Dermis microvascular lymphatic vessel endothelial cell (primary cell): ENCODE measurements at places on chromosomes 2 and 18.

DNA sequence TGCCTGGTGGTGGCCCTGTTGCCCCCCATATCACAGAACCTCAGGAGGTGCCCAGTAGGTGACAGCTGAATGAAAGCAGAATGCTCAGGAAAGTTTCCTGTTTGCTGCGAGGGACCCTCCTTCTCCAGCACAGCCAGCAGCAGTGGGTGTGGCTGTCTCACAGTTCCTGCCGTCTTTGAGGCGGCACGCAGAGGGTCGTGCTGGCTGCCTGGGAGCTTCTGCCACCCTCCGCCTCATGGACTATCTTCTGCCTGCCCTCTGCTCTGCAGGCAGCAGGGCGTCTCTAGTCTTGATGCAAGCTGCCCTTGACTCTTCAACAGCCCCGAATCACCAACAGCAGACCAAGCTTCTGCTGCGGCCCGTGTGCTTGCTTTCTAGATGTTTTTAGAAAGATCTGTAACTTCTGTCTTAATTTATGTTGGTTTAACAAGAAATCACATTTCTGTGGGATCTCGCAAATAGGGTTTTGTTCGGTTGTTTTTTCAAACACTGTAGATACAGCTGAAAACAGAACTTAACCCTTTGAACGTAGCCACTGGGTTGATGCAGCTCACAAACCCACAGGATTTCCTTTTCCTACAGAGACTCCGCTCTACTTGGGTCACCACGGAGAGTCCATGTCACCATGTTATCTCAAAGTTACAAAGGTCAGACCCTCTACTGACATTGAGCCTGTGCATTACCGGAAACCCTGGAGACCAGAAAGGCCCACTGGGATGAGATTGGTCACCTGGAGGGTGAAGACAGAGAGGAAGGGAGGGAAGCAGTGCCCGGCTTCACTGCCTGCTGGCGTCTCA lies 144.9 kb downstream of the ACOXL start:
- DNase-seq, result no peak

- DNase-seq, result no peak
Measured at GRCh38 chr2:96262306-96262705, 3.5 kb downstream of the TMEM127 start.

DNA sequence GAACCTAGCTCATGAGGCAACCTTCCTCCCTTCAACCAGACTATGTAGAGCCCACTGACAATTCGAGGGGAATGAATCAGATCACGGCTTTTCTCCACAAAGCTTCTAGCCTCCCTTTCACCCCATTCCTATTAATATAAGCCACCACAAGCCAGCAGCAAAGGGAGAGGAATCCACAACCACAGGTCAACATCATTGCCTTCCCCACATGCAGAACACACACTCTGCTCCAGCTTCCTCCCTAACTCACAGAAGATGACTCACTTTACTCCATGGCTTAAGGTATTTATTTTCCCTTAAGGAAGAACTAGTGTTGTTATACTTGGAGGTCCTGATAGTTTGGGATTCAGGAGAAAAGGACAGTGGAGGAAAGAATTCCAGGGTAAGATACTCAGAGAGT lies 272.2 kb downstream of the C1D start:
- DNase-seq, result no peak

DNA sequence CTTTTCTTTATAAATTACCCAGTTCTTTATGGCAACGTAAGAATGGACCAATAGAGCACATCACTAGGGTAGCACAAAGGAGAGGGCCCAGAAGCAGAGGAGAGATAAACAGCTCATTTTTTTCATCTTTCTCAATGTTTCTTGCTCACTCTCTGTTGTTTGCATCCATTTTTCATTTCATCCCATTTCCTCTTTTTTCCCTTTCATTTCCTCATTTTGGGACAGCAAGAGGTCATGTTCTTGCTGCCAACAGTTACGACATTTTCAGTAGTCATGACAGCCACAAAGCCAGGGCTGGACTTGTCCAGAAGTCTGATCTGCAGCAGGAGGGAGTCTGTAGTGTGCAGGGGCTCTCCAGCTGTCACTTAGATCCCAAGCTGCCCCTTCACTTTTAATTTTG lies 52.7 kb upstream of the CYP1B1 start:
- no peak for DNase-seq

DNA sequence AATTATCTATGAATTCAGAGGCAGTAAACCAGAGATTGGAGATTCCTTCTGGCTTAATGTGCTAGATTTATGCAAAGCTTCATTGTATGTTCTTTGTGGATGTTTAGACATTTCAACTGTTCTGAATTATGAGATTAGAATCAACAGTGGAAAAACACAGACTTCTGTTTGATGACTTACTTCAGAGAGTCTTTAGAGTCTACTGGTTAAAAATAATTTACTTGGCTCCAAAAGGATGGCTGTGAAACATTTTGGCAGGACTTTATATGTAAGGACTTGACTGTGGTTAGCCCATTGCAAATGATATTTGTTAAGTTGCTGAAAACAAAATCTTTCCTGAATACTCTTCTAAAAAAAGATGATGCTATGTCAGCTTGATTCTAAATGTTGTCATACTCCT lies 25.5 kb upstream of the LRRC30 start:
- no peak for DNase-seq

DNA sequence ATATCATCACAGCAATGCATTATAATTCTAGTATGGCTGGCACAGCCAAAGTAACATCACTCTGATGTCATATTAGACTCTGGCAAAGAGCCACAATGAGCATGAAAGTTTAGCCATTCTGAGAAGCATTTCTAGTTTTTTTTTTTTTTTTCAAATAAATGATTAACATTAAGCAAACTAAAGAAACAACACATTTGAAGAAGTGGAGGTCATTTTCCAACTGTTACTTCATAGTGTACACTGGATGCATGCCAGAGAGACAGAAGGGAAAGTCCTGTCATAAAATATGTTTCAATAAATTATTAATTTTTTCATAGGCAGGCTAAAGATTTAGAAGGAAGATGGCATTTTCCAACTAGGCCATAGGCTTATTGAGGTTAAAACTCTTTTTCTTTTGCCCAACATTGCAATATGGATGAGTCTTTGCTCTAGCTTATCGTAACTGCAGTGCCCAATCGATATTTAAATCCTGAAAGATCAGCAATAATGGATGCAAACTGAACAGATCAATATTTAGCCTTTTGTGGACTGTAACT lies 1630.4 kb upstream of the ACVR2A start:
- no peak for DNase-seq

GRCh38 chr2:1366546-1367134 lies 46.6 kb upstream of the TPO start:
- no peak for DNase-seq

GRCh38 chr2:102342888-102343287 lies 12.7 kb upstream of the IL18R1 start:
- DNase-seq, result no peak

DNA sequence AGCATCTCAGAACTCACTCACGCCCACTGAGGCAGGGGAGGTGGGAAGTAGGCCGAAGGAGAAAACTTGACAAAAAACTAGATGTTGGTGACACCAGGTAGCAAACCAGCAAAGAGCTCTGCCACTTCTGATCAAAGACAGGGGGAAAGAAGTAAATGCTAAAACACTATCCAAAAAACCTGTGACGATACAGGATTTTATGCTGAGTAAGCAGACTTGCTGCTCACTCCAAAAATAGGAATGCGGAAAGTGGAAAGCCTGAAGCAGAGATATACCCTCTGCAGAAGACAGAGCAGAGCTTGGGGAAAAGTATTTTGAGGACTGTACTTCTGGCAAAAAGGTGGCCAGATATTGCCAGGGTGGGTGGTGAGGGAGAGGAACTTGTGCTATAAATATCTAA lies 73.3 kb upstream of the YPEL5 start:
- DNase-seq, result no peak

- DNase-seq, result no peak
Measured at GRCh38 chr2:105470979-105471378, 72.1 kb upstream of the FHL2 start.

GRCh38 chr2:169980643-169981042 lies 153.4 kb downstream of the UBR3 start:
- no peak for DNase-seq
